ENCODE measurements at places on chromosomes 1 and 21.

DNA sequence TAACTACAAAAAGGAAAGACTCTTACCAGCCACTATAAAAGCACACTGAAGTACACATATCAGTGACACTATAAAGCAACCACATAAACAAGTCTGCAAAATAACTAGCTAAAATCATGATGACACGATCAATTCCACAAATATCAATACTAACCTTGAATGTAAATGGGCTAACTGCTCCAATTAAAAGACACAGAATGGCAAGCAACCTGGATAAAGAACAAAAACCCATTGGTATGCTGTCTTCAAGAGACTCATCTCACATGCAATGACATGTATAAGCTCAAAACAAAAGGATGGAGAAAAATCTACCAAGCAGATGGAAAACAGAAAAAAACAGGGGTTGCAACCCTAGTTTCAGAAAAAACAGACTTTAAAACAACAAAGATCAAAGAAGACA lies 59.7 kb upstream of the LYPLAL1 start:
- no peak for DNase-seq

- no peak for DNase-seq
These were observed 425.9 kb upstream of the RUNX1 start for GRCh38 chr21:35475009-35475408.

DNA sequence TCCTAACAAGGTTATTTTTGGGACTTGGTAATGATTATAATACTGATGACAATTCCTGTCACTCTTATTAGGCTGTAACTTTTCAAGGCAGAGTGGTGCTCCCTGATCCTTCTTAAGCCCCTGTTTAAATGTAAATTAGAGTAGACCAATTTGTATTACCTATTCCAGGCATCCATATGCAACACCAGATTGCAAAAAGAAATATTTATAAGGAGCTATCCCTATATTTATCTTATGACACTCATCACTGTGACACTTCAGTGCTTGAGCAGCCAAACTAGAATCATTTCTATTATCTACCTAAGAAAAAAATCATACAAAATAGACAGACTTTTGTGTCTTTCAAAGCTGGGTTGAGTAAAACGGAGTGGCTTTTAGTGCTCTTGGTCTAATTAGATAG lies 462.7 kb downstream of the ADGRL2 start:
- no peak for DNase-seq

DNA sequence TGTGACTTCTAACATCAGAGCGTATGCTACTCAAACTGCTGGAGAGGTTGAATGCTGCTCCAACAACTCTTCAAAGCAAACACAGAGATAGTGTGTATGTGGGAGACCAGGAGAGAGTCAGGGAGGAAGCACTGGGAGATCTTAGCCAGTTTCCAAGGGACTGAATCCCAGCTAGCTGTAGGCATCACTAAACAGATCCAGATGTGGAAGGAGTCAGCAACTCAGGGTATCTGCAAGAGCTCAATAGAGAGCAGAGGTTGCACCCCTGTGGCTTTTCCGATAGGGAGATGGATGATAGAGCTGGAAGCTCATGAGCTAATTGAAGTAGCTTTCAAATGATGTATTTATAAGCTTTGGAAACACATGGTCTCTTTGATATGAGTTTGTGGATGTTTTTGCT lies 168.9 kb upstream of the HOOK1 start:
- DNase-seq: no peak

DNA sequence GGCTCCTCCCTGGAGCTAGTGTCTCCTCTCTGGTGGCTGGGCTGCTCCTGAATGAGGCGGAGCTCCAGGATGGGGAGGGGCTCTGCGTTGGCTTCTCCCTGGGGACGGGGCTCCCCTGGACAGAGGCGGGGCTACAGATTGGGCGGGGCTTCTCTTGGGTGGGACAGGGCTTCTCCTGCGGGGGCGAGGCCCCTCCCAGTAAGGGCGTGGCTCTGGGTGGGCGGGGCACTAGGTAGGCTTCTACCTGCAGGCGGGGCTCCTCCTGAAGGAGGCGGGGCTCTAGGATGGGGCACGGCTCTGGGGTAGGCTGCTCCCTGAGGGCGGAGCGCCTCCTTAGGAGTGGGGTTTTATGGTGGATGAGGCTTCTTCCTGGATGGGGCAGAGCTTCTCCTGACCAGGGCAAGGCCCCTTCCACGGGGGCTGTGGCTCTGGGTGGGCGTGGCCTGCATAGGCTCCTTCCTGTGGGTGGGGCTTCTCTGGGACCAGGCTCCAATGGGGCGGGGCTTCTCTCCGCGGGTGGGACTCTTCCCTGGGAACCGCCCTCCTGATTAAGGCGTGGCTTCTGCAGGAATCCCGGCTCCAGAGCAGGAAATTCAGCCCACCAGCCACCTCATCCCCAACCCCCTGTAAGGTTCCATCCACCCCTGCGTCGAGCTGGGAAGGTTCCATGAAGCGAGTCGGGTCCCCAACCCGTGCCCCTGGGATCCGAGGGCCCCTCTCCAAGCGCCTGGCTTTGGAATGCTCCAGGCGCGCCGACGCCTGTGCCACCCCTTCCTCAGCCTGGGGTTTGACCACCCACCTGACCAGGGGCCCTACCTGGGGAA lies 22.7 kb upstream of the ARF1 start:
- peak; percentile 66 for DNase-seq

DNA sequence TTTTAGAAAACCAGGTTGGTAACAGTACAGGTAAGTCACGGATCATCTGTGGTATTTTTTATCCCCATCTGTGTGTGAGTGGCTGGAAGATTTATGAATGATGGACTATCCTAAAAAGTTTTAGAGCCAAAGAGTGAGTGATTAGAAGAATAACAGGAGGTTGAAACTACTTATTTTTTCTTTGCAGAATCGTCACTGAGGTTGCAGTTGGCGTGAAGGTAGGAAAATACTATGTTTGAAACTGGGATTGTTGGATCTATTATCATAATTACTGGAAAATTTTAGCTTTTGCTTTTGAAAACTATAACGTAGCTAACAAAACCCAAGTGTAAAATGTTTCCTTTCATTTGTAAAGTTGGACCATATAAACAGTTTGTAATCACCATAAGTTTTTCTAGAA lies 1.8 kb downstream of the PTBP2 start:
- DNase-seq: no peak

DNA sequence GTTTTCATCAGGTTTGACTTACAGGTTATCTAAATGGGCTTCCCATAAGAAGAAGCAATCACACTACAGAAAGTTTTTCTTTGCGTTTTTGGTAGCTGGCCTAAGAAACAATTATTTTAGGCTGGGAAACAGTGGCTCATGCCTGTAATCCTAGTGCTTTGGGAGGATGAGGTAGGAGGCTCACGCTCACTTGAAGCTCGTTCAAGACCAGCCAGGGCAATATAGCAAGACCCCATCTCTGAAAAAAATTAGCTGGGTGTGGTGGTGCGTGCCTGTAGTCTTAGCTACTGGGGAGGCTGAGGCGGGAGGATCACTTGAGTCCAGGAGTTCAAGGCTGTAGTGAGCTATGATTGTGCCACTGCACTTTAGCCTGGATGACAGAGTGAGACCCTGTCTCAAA lies 1.6 kb upstream of the REN start:
- no peak for DNase-seq
